ENCODE measurements at places on chromosomes 2 and 18. TPM values are rescaled to one million over a fixed set of nuclear protein-coding genes. Genes with fewer than 3 reads are reported as not detected.

CFAP210 gene
- polyA plus RNA-seq = 0.65 TPM

RAB6D gene
- 0.24 TPM for polyA plus RNA-seq

APOB gene
- 0.11 TPM for polyA plus RNA-seq

ACTG2 gene
- polyA plus RNA-seq = 6.6 TPM

UGT1A3 gene
- polyA plus RNA-seq = 0.47 TPM

IGFBP2 gene
- polyA plus RNA-seq = 369 TPM

ZBTB7C gene
- polyA plus RNA-seq = 1.8 TPM

ALPP gene
- not detected for polyA plus RNA-seq

HOXD13 gene
- polyA plus RNA-seq = not detected

IL1F10 gene
- not detected for polyA plus RNA-seq

NUP35 gene
- 12.3 TPM for polyA plus RNA-seq

NFU1 gene
- 120 TPM for polyA plus RNA-seq

DNA sequence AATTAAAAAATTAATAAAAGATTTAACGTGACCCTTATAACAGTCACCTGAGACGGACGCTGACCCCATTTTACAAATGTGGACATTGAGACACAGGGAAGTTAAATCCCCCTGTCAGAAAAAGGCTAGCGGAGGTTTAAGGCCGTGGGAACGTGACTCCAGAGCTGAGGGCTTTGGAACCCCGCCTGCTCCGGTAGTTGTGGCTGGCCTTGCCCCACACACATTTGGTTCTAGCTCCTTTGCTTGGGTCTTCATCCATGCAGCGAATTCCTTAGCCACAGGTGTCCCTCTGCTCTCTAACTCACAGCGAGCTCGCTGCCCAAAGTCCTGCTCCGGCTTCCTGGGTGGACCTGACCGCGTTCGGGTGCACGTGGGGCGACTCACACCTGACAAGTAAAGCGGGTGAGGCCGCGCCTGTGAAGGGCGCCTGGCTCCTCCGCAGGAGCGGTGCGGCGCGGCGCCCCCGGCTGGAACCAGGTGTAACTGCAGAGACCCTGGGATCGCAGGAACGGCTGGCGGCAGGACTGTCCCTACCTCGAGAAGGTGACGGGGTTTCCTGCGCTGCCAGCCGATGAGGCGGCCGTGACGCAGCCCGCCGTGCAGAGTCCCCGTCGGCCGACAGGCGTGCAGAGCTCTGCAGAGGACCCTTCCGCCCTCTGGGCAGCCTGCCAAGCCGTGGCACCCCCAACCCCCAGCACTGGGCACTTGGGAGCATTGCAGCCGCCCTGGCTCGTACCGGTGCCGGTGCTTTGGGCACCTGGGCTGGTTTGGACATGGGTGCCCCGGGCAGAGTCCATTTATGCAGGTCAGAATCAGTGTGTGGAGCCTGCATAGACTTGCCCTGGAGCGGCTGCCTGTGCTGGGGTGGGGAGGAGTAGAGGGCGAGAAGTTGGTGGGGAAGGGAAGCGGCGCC, 2.4 kb upstream of the PROC start:
- peak; percentile 85 for DNase-seq

DNA sequence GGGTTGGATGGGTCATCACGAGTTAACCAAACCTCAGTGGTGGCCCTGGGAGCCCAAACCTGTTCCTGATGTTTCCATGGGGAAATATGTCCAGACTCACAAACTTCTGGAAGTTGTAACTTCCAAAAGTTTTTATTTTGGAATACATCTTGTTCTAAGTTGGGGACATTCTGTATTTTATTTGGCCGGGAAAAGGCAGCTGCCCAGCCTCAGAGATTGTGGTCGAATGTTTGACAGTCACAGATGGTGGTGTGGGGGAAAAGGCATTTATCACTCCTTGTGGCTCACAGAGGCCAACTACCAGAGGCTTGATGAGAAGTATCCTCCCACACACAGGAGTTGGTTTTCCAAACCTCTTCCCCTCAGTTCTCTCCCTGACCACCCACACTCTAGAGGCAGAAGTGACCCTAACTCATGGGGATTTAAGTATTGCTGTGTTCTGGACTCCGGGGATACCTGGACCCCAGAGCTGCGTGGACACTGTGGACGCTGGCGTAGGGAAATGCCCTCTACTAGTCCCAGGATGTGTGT, 124.7 kb upstream of the PPP1CB start:
- peak; percentile 93 for DNase-seq

DNA sequence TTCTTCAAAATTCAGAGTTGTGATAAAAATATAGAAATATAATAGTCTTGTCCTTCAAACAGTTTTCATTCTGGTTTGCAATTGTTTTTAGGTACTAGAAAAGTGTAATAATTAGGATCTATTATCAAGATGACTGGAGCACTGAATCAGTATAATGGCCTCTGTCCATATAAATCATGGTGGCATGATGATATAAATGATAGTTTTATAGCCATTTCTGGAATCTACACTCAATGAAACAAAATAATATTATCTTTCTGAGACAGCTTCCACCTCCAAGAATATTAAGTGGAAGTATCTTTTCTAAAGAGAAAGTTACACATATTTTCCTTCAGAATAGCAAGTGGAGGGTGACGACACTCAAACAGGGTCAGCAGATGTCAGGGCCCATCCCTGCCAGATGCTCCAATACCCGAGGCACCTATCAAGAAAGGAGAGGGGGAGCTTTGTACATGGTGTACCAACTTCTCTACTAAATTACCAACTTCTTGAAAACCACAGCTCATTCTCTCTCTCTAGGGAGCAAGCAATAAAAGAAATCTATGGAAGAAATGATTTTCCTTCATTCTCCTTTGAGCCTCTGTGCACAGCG, 882.7 kb upstream of the CHAC2 start:
- DNase-seq = no peak

GRCh38 chr2:104050656-104051242, 803.2 kb upstream of the POU3F3 start:
- DNase-seq = peak; percentile 56

GRCh38 chr18:75211953-75212750, 1.6 kb downstream of the TSHZ1 start:
- DNase-seq = peak; percentile 85

- DNase-seq = peak; percentile 94
Observed at GRCh38 chr2:231601356-231602229, 8.9 kb downstream of the TEX44 start.

GRCh38 chr2:19649142-19649541, 252.6 kb downstream of the TTC32 start:
- no peak for DNase-seq

- DNase-seq = no peak
Observed at GRCh38 chr18:50627594-50628532, 68.0 kb downstream of the MAPK4 start.

DNA sequence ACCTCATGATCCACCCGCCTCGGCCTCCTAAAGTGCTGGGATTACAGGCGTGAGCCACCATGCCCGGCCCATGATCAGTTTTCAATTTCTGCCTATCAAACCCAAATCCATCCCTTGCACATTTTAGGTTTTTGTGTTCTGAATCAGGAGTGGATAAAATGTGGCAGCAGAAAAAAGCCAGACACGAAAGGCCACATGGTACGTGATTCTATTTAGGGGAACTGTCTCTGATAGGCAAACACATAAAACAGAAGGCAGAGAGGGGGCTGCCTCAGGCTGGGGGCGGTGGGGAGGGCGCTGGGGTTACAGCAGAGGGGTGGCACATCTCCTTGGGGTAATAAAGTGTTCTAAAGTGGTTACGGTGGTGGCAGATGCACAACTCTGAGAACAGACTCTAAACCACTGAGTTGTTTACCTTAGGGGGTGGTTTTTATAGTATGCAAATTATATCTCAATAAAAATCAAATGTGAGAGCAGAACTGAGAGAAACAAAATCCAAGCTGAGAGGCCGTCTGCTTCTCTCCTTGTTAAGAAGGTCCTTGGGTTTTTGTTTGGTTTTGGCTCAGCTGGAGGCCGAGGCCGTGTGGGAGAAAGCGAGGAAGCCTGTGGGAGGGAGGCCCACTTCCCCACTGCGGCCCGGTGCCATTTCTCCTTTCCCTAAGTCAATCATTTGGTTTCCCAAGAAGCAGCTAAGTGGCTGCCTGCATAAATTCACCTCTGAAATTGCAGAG, 78.0 kb downstream of the SOWAHC start:
- DNase-seq = peak; percentile 51

DNA sequence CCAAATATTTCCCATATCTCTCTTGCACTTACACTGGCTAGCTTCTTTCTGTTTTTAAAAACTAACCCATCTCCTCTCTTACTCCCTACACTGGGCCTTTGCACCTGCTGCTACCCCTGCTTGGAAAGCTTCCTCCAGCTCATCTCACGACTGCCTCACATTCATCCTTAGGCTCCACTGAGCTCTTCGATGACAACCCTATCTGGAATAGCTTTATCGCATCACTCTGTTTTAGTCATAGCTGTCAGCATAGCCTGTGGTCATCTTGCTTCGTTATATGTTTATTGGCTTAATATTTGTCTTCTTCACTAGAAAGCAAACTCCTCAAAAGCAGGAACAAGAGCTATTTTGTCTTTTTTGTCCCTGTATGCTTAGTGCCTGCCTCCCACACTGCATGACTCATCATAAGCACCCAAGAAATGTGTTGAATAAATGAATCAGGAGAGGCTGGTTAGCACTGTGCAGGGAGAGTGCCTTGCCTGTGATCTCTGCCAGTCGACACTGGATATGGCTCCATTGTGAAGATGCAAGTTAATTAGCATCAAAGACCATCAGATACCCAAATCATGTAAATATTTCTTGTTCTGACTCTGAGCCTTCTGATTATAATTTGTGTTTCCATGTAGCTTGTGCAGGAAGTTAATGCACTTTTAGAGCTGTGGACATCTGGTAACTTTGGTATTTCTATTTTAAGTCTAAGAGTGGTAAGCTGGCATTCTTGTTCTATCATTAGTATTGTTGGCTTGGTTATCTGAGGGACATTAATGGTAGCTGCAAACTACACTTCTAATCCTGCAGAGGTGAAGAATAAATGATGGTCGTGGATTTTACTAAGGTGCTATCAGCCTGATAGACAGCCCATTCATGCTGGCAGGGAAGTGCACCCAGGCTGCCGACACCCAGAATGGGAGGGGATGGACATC, 10.3 kb upstream of the DYTN start:
- DNase-seq = no peak

DNA sequence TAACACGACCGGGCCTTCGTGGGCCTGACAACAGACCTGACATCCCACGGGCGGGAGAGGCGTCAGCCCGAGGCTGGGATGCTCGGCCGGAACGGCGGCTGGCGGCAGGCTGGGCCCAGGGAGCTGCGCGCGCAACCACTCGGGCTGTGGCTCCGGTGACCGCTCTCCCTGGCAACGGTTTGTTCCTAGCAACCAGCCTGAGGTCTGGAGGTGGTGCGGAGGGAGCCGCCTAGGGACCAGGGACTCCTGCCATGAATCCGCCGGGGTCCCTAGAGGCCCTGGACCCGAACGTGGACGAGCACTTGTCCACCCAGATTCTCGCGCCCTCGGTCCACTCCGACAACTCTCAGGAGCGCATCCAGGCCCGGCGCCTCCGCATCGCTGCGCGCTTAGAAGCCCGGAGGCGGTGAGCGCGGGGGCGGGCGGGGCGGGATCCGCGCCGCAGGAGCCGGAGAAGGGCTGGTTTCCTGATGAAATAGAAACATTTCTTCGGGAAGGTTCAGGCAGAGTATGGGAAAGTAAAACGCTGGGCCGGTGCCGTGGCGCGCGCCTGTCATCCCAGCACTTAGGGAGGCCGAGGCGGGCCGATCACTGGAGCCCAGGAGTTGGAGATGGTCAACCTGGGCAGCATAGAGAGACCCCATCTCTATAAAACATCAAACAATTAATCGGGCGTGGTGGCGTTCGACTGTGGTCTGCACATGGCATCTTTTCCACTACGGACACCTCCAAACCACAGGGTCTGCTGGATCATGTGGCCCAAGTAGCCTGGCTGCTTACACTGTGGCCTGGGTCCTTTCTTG, at the start of gene DRC1:
TSS of gene DRC1 (plus strand) at position 182 of the 803 bp plus-strand sequence. CDS start at position 252, 70 bp downstream.
- peak; percentile 95 for DNase-seq

- DNase-seq = no peak
Observed at GRCh38 chr2:61421611-61422010, 49.3 kb downstream of the USP34 start.

DNA sequence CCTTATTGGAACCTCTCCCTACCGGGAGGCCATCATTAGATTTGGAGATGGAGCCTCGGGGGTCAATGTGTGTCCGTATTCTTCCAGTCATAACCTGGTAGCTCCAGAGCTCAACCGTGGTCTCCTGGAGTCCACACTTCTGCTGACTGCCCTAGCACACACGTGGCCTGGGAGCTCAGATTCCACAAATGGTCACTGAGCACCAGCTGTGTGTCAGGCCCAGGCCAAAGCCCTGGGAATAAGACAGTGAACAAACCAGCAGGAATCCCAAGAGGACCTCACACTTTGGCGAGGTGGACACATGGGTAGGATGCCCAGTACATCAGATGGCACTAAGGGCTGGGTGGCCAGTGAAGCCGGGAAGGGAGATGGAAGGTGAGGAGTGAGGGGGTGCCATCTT, 15.5 kb downstream of the GYPC start:
- no peak for DNase-seq

GRCh38 chr18:63192885-63193349, 126.7 kb downstream of the BCL2 start:
- DNase-seq = no peak

GRCh38 chr2:217987391-217987790, 15.4 kb downstream of the TNS1 start:
- DNase-seq = no peak

GRCh38 chr18:48573632-48574283, 34.9 kb downstream of the CTIF start:
- DNase-seq = peak; percentile 46
